ENCODE measurements at places on chromosomes 4 and X.

DNA sequence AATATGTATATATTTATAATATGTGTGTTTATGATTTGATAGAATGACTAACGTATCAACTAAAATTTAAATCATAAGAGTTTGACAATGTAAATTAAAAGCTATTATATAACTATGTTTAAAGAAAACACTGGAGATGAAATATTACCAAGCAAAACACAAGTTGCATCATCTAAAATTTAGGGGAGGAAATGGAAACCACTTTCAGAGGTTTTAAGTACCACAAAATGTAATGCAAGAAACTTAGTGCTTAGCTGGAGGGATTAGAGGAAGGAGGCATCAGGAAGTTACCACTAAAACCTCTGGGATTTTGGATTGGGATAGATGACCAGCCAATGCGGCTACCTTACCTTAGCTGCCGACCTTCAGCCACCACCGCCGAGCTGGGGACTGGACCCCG lies 1192.1 kb upstream of the PRKX start:
- no peak for DNase-seq

DNA sequence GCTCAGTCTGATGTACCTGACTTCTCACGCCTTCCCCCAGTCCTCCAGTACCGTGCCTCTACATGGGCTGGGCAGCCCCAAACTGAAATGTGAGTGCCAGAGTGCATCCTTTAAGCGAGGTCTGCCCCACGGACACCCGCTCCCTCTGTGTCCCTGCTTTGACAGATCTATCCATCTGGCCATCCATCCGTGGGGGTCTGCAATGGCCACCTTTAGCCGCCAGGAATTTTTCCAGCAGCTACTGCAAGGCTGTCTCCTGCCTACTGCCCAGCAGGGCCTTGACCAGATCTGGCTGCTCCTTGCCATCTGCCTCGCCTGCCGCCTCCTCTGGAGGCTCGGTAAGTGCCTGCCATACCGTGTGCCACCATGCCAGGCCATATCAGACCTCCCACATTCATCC lies 827 bp downstream of the PORCN start:
- no peak for DNase-seq

DNA sequence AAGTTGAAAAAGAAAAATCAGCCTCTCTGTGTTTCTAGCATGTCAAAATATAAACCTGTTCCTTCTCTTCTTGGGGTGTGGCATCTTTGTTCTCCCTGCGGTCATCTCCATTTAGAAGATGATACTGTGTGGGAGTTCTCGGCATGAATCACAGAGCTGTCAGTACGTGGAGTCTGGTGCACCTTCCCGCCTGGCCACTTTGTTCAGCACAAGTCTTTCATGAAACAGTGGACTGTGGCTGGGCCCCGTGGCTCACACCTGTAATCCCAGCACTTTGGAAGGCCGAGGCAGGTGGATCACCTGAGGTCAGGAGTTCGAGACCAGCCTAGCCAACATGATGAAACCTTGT lies 166.5 kb downstream of the MAML3 start:
- no peak for DNase-seq

DNA sequence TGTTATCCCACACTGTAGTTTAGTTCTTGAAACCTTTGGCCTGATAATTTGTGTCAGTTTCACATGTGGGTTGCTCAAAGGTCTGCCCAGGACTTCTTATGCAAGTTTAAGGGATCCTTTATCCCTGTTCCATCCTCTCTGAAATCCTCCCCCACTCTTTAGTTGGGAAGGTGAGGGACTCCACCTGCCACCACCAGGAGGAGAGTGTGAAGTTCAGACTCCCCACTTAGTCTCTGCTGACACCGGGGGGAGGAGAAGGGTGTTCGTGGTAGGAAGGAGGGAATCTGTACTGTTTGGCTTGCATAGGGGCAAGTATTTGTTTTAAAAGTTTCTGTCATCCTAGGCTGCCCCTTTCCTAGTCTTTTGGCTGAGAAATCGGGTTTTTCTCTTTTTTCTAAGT lies 211.8 kb downstream of the PPP4R3C start:
- DNase-seq, result no peak

GRCh38 chr4:97942137-97942536 lies 201.1 kb downstream of the STPG2 start:
- DNase-seq, result no peak

- DNase-seq, result no peak
Measured at GRCh38 chrX:16002185-16002584, 121.2 kb upstream of the GRPR start.

GRCh38 chrX:154540897-154541535 lies 5.6 kb downstream of the G6PD start:
- DNase-seq, result no peak

GRCh38 chr4:67571975-67572374 lies 13.4 kb downstream of the STAP1 start:
- no peak for DNase-seq

DNA sequence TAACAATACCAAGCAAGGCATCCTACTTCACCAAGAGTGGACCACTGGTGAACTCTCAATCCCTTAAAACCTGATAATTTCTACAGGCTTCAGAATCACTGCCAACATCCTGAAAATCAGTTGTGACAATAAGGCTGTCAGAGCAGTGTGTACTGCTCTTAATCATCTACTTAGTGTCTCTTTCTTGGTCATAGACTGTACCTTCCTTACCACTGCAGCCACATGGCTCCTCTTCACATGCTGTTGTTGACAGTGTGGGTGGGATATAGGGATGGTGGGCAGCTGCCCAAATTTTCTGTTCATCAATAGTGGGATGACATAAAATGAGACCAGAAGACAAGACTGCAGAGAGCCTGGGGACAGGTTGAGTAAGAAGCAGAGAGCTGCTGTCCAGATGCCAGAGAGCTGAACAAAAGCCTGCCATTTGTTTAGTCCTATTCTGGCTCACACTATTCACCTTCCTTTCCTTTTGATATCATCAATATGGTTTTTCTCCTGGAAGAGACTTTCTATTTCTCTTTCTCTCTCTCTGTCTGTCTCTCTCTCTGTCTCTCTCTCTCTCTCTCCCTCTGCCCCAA lies 178.9 kb downstream of the MGST2 start:
- DNase-seq, result no peak
